Left renal pelvis (tissue), 4 donors: ENCODE measurements at places on chromosomes 1 and 21. TPM values are rescaled to one million over a fixed set of nuclear protein-coding genes. Genes with fewer than 3 reads are reported as not detected.

DNA sequence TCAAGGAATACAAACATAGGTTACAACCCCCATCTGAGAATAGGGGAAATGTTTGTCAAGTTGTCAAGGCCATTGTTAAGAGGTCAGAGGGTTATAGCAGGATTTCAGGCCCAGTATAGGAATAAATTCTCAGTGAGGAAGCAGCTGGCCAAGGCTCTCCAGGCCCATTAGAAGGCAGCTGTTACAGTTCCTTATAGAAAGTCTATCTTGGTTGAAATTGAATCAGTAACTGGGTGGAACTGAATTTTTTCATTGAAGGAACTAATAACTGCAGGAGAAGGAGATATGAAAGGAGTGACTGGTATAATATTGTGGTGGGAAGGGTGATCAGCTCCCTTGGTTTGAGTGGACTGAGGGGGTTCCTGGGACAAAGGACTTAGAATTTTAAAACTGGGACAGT, 134.1 kb downstream of the CYYR1 start:
- no peak for DNase-seq

DNA sequence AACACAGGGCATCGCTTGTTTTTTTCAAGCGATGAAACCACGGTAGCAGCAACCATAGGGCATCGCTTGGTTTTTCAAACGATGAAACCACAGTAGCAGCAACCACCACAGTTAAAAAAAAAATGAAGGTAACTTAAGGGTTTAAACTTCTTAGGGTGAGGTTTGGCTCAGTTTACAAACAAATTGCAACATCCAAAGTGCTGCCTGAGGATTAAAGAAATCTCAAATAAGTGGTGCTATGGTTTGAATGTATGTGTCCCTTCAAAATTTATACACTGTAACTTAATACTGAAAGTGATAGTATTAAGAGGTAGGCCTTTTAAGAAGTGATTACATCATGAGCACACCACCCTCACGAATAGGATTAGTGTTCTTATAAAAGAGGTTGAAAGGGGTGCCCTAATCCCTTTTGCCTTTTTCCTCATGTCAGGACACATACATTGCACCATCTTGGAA, 6.4 kb upstream of the GBP5 start:
- DNase-seq, result no peak

DNA sequence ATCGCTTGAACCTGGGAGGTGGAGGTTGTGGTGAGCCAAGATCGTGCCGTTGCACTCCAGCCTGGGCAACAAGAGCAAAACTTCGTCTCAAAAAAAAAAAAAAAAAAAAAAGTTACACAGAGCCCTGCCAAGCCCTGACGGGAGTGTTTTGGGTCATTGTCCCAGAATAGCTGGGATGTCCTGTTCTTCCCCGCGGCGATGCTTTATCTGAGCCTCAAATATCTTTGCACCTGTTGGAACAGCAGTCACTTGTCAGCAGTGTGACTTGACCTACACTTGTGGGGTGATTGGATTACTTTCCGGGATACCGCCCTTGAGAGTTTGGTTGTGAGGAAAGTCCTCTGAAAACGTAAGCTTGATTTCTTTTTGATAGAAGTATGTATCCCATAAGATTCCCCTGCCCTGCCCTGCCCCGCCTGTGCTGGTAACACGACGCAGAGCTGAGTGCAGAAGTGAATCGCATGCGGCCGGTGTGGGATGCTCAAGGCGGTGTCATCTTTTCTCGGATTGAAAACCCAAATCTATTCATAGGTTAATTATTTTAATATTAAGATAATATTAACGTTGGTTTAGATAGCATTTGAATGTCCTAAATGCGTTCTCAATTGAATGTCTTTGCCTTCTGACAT, 50.9 kb downstream of the PCNT start:
- no peak for DNase-seq

DNA sequence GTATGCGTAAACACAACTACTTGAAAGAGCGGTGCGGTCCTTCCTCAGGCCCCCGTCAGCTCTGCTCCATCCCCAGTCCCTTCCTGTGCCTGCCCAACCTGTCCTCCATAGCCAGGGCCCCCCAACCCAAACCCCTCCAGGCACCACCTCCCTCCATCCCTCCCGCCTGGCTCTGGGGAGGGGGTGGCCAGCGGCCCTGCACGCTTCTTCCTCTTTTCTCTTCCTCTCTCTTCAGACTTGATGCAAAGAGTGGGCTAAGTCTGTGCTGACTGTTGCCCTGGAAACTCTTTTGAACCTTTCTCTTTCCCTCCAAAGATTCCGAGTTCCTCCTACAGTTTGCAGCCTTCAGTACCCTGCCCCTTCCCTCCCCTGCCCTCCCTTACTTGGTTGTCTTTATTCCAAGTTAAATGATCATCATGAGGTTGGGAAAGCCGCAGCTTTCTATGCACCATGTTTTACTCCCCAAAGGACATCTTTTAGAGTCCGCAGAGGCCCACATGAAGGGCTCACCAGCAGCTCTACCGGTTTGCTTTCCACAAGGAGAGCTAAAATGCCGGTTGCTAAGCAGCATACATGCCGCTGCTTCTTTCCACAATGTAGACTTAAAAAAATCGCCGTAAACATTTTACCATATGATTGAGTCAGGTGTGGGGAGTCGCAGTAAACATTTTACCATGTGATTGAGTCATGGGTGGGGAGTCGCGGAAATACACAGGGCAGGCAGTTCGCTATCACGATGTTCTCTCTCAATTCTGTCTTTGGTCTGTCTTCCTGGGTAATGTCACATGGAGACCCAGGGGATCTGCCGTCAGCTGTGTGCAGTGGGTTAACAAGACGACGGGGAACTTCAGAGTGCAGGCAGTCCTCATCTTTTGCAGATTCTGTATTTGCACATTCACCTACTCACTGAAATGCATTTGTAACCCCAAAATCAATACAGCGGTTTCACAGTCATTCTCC, 525.3 kb downstream of the KIF26B start:
- no peak for DNase-seq

GRCh38 chr1:147804942-147805723, 44.7 kb upstream of the GJA5 start:
- DNase-seq, result no peak

The MATN1 gene
- polyA plus RNA-seq, result 0.32 TPM

GRCh38 chr1:86224651-86225310, 68.2 kb upstream of the COL24A1 start:
- DNase-seq, result no peak

The S100A3 gene
- polyA plus RNA-seq, result 0.18 TPM

The ARHGEF10L gene
- polyA plus RNA-seq, result 62.3 TPM

The LINGO4 gene
- polyA plus RNA-seq, result 0.04 TPM

- DNase-seq, result no peak
These were observed 59.4 kb downstream of the SLC30A7 start for GRCh38 chr1:100955322-100955721.

The LHX4 gene
- polyA plus RNA-seq, result 3.7 TPM

The RPTN gene
- polyA plus RNA-seq, result not detected

GRCh38 chr1:224759681-224760091, 143.6 kb downstream of the CNIH3 start:
- no peak for DNase-seq

The RSPH1 gene
- 16.5 TPM for polyA plus RNA-seq

DNA sequence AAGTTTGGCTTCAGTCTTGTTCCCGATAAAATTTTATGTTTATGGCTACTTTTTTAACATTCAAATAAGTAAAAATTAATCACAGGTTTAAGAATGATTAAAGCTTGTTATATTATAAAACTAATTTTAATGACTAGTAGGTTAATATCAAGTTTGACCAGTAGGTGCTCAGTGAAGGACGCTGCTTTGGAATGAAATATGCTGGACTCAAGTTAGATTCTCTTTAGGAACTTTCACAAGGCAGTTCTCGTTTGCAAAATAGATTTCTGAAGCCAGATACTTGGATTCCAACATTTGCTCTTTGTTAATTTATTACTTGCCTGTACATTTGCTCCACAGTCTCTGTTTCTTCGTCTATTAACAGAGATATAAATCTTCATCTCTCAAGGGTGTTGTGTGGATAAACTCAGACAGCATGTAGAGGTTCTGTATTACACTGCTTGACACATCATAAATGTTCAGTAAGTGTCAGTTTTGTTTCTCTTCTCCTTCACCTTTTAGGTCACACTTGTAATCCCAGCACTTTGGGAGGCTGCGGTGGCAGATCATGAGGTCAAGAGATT, 432.8 kb upstream of the CHRM3 start:
- no peak for DNase-seq

The IGSF9 gene
- polyA plus RNA-seq, result 11.4 TPM

The BARHL2 gene
- not detected for polyA plus RNA-seq
